Renal cortex interstitium (tissue), 15 donors: ENCODE measurements at places on chromosomes 3 and 15.

- no peak for DNase-seq
These were observed 127.0 kb downstream of the TFDP2 start for GRCh38 chr3:142022381-142022780.

DNA sequence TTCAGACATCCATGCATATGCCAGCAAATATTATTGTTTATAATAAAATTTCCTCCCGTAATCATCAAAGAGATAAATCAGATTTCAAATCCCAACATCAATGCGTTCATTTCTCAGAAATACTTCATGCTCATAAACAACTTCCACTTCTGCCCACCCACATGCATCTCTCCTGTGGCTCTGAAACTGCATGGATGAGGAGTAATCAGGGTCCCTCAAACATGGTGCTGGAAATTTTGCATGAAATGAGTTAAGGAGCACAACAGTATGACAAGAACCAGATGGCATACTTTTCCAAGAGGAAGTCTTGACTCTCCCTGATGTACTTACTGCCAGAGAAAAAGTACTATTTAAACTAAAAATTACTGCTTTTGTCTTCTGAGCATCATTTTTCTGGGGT lies 26.9 kb upstream of the MFSD1 start:
- no peak for DNase-seq

- DNase-seq = no peak
These were observed 45.9 kb upstream of the ULK4 start for GRCh38 chr3:42007785-42008184.

GRCh38 chr15:85331655-85332285 lies 48.6 kb upstream of the AKAP13 start:
- DNase-seq = no peak

DNA sequence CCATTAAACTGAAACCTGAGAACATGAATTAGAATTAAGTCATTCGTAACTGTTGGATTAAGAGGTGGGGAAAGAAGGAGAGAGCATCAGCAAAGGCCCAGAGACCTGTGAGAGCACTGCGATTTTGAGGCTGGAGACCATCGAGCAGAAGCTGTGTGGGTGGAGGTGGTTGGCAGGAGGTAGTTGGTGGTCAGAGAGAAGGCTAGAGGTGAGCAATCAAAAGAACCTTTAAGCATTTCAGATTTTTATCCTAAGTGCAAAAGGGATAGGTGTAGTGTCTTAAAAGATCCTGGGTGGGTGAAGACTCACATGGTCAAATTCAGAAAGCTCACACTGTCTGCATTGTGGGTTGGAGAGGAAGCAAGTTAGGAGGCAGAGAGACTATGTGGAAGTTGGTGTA lies 65.1 kb upstream of the TEX264 start:
- DNase-seq = no peak

DNA sequence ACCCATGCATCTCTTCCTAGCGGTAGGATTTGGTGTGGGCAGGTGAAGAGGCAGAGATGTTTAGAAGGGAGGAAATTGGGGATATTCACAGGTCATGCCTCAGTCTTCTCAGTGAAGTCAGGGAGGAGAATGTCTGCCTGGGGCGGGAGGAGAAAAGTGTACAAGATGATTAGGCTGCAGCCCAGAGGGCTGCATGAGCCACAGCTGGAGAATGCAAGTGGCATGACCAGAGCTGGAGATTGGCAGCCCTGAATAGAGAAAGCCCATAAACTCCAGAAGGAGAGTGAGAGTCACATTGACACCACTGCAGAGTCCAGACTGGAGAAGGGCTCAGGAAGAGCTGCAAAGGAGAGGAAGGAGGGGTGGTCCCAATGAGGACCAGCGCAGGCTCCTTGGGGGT lies 22.6 kb downstream of the PDHB start:
- DNase-seq = no peak

DNA sequence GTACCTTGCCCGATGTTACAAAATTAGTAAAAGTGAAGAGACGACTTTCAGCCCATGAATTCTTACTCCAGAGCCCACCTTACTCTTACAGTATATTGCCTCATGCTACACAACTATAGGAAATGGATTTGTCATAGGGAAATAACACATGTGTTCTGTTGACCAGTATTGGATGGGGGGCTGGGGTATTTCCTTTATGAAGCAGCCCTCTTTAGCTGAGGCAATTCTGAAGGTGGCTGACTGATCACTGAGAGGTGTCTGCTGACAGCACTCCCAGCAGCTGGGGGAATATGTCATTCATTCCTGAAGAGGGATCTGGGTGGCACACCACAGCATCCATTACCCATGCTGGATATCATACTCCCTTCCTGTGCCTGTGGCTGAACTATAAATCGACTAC lies 6.4 kb upstream of the GOLM2 start:
- no peak for DNase-seq

DNA sequence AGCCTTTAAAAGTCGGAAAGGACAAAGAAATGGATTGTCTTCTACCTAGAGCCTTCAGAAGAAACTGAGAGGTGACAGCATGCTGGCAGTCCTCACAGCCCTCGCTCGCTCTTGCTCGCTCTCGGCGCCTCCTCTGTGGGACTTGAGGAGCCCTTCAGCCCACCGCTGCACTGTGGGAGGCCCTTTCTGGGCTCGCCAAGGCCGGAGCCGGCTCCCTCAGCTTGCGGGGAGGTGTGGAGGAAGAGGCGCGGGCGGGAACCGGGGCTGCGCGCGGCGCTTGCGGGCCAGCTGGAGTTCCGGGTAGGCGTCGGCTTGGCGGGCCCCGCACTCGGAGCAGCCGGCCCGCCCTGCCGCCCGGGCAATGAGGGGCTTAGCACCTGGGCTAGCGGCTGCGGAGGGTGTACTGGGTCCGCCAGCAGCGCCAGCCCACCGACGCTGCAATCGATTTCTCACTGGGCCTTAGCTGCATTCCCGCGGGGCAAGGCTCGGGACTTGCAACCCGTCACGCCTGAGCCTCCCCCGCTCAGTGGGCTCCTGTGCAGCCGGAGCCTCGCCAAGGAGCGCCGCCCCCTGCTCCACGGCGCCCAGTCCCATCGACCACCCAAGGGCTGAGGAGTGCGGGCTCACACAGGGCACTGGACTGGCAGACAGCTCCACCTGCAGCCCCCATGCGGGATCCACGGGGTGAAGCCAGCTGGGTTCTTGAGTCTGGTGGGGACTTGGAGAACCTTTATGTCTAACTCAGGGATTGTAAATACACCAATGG lies 953.8 kb upstream of the GBE1 start:
- no peak for DNase-seq

DNA sequence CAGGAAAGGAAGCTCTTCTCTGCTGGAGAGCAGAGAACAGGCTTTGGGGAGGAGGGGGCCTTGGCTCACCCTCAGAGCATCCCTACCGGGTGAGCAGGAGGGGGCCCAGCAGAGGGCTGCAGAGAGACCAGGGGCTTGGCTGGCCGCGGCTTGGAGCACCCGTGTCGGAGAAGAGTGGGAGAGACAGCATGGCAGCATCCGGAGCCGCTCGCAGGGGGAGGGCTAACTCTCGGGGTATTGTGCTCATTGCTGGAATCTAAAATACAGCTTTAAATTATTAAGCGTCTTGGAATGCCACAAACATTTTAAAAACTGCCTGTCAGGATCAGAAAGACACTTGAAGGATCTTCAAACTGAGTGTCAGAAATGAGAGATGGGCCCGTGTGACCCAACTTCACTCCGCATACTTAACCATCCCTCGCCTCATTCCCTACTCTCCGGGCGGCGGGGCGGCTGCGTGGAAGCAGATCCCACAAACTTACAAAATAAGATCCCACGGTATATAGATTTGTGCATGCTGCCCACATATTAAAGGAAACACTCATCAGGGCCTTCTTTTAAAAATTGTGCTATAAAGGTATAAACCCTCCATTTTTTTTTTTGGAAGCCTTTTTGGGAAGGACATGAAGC lies 53.9 kb downstream of the EIF4E3 start:
- DNase-seq = no peak

- no peak for DNase-seq
These were observed 374.0 kb upstream of the ALCAM start for GRCh38 chr3:104992676-104993075.

- no peak for DNase-seq
These were observed 200.8 kb upstream of the SLCO3A1 start for GRCh38 chr15:91652610-91653207.

GRCh38 chr3:4313606-4314293 lies 10.6 kb downstream of the SETMAR start:
- DNase-seq = no peak

GRCh38 chr15:48501208-48501607 lies 144.3 kb downstream of the FBN1 start:
- no peak for DNase-seq

- no peak for DNase-seq
These were observed 265.4 kb upstream of the LYSMD4 start for GRCh38 chr15:99998661-99999101.

DNA sequence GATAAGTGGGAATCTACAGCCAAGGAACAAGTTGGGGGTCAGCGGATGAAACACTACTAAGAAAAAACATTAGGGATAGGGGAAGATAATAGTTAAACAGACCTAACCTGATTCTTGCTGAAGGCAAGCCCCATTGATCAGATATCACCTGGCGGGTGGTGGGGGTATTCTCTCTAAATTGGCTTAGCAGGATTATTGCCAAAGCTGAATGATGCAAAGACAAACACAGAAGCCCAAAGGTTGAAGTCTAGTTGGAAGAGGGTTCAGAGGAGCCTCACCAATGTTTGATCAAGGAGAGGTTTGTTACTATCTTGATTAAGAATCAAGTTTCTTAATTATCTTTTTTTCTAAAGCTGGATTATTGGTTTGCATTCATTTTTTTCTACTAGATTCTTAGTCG lies 371.9 kb upstream of the CNTN4 start:
- DNase-seq = no peak

DNA sequence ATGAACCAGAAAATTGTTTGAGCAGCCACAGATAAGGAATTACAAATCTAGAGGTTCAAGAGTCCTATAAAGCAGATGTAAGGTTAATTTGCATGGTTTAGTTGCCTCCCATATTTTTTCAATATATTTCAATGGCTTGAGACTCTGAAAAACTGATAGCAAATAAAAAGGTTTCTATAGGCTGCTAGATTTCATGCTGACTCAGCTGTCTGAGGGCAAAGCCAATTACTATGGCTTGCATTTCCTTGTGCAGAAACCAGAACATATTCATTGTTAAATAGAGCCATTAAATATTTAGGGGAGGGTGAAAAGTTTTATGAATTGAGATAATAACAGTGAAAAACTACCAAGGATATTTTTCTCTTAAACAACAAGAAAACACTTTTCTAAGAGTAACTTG lies 278.1 kb upstream of the CADM2 start:
- no peak for DNase-seq

DNA sequence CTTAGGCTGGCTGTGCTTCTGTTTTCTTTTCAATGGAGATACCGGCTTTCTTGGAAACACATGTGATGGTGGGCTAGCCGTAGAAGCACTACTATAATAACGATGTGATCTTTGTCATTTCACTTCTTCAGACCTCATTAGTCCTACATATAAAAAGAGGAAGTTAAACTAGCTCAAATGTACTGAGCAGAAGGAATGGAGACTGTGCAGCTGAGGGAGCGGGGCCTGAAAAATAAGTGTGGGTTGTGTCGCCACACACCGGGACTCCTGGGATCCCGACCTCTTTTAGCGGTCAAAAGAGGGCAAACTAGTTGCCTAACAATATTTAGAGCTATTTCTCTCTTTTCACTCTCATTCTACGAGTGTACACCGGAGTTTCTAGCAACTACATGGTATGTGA lies 1.0 kb upstream of the RNF7 start:
- DNase-seq = no peak

GRCh38 chr15:28873585-28874190 lies 12.1 kb upstream of the APBA2 start:
- no peak for DNase-seq

GRCh38 chr3:62335196-62335595 lies 38.2 kb downstream of the FEZF2 start:
- DNase-seq = no peak

DNA sequence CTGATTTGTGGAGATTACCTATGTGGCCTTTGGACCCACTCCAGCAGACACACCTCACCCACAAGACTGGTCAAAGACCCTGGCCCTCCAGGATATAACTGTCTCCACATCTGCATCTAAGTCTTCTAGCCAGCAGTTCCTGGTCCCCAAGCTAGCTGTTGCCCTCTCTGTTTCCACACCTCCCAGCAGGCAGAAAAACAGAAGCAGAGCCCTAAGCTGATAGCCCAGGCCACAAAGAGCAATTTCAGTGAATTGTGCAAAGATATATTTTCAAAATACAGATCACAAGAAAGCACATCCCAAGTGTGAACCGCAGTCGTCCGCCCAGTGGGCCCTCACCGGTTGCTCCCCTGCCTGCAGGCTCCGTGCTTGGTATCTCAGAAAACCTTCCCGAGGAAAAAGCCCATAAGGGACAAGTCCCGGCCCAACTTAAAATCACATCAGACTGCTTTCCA lies 2.6 kb downstream of the TNIK start:
- no peak for DNase-seq

GRCh38 chr3:21464746-21465145 lies 286.3 kb downstream of the ZNF385D start:
- DNase-seq = no peak

DNA sequence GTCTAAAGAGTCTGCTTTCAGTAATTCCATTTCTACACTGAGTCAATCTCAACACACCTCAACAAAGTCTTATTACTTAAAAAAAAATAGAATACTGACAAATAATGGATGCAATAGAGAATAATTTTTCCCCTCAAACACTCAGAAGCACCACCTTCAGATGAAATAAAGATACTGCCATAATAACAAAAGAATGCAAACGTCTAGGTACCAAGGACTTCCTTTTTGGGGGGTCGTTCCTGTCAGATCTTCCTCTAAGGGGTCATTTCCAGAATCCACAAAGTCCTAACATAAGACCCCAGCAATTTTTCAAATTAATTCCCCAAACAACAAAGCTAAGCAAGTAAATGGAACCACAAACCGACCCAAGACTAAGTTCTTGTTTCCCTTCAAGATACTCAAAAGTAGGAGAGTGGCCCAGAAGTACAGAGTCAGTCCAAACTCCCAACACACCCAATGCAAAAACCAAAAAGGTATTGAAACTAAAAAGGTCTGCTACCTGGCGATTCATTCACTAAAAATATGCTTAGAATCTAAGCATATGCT lies 1.3 kb downstream of the RYK start:
- DNase-seq = no peak

DNA sequence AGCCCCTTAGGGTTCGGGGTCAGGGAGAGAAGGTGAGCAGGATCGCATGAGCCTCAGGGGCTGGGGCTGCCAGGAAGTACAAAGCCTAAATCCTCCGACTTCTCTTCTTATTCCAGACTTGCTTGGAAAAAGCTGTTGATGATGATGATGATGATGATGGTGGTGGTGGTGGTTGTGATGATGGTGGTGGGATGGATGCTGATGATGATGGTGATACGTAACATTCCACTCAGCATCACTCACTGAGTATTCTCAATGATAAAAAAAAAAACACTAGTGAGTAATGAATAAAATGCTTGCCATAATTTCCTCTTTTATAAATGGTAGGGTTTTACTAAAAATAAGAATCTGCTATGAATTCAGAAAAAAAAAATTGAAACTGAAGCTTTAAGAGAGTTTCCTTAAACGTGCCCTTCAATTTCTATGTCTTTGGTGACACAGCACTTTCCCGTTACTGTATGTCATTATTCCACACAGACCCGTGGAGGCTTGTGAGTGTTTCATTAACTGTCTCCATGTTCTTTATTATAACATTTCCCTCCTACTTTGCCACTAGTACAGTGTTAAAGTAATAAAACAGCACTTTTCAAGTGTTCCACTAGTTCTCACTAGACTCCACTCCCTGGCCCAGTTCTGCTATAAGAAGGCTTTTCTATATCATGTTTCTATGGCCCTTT lies 5.4 kb upstream of the ACAN start:
- no peak for DNase-seq
